ENCODE measurements at places on chromosomes 1 and 21.

DNA sequence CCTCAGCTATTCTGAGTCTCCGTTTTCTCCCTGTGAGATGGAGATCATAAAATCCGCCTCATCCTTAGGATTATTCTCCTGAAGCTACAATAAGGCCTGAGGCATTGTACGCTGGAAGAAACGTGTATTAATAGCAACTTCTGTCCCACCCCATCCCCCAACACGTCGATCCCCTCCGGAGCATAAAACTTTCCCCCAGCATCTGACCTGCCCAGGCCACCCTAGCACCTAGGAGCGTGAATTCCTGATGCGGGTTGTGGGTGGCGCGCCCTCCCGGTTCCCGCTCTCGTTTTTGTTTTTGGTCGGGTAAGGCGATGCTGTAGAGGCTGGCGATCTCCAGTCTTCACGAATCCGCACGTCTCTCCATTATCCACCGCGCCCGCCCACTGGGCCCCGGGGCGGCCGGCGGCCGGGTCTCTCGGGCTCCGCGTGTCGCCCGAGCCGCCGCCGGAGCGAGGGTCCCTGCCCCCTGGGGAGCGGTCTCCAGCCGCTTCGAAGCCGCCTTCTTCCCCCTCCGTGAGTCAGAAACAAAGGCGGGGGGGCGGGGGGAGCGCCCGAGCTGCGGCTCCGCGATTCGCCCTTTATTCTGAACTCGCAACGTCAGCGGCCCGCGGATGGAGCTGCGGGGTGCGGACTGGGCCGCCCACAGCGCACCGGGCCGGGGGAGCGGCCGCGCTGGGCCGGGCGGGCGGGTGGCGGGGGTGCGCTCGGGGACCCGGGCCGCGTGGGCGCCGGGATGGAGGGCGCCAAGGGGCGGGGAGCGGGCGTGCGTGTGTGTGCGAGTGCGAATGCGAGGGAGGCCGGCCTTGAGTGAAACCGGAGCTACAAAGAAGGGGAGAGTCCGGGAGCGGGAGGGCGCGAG lies at the start of gene PLEKHO1:
PLEKHO1 (plus strand) TSS at position 646 of the 862 bp plus-strand sequence. CDS start 342 bp downstream, outside the sequence.
- DNase-seq = peak; percentile 86

- DNase-seq = no peak
Measured at GRCh38 chr1:58457023-58457635, 89.4 kb downstream of the OMA1 start.

DNA sequence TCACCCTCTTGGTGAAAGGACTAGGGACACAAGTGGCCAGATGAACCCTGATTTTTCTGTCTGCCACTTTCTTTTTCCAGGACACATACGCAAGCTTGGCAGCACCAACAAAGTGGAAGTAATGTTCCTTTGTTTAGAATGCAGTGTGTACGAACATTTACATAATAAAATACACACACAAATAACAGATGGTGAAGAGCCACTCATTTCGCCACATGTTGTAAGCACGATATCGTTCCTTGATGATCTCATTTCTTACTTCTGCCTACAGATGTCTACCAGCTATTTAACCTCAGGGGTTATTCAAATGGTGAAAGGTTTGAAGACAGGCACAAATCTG lies 670.2 kb upstream of the CXADR start:
- DNase-seq = no peak

DNA sequence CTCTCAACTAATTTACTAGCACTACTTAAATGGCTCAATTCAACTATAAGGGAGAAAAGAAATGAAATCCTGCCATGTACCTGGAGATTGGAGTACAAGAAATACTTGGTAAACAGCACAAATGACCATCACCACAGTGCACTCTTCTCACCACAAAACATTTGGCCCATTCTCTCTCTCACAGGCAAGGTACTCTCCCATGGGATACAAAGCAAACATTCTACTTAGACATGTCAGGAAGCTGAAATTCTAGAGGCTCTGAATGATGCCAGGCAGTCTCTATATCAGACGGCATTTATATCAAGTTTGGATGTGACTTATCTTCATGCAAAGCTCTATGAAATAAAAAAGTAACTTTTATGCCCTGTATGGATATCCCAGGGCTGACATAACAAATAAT lies 72.5 kb downstream of the DPT start:
- no peak for DNase-seq

- no peak for DNase-seq
Measured at GRCh38 chr1:227709451-227709850, 25.7 kb downstream of the JMJD4 start.

- DNase-seq = no peak
Measured at GRCh38 chr1:58392083-58392482, 154.4 kb downstream of the OMA1 start.

DNA sequence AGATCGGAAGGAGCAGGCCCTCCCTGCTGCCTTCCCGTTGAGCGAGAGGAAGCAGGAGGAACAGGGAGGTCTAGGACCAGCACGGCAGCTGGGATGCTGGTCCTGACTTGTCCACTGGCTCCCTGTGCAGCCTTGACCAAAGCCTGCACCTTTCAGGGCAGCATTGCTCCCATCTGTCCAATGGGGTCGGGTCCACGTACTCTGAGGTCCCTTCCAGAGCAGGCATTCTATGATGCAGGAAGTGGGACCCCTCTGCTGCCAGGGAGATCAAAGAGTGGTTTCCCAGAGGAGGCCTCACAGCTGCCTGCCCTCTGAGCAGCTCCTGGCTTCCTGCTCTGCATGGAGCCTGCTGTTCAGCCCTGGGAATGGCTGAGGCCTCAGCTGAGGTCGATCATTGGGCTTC lies 21.7 kb upstream of the ZNF362 start:
- DNase-seq = peak; percentile 19

DNA sequence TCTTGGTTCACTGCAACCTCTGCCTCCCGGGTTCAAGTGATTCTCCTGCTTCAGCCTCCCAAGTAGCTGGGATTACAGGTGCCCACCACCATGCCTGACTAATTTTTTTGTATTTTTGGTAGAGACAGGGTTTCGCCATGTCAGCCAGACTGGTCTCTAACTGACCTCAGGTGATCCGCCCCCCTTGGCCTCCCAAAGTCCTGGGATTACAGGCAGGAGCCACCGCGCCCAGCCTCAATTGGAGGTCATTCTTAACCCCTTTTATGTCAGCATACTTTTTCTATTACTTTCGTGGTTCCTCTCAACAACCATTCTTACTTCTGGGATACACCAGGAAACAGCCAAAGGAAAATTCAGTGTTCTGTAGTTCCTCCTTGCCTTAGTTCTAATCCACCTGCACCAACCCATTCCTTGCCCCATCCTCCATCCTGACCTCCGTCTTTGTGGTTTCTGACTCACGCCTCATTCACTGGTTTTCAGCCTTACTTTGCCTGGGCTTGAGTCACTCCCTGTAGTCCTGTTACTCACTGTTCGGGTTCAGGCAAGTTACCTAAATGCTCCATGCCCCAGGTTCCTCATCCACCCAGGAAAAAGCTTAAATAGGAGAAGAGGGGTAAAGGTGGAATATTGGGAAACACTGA lies 12.9 kb upstream of the BCL10 start:
- no peak for DNase-seq

GRCh38 chr21:45458281-45459170 lies 53.6 kb downstream of the COL18A1 start:
- DNase-seq = no peak

- DNase-seq = no peak
Measured at GRCh38 chr1:55604749-55605148, 389.6 kb upstream of the USP24 start.

GRCh38 chr1:245604979-245605378 lies 450.2 kb downstream of the KIF26B start:
- DNase-seq = no peak

GRCh38 chr1:160204526-160205241 lies 500 bp upstream of the PEA15 start:
- no peak for DNase-seq

- DNase-seq = no peak
Measured at GRCh38 chr1:207072233-207072632, 16.4 kb upstream of the C4BPB start.

GRCh38 chr1:248918131-248918530 lies 12.1 kb downstream of the PGBD2 start:
- DNase-seq = no peak

- DNase-seq = no peak
Measured at GRCh38 chr1:237863234-237863633, 27.5 kb downstream of the ZP4 start.

GRCh38 chr1:25902462-25902861 lies 3.8 kb downstream of the STMN1 start:
- DNase-seq = no peak

- DNase-seq = peak; percentile 64
Measured at GRCh38 chr1:162676750-162677149, 44.5 kb downstream of the DDR2 start.

GRCh38 chr1:18922848-18923755 lies 20.7 kb upstream of the ALDH4A1 start:
- no peak for DNase-seq

DNA sequence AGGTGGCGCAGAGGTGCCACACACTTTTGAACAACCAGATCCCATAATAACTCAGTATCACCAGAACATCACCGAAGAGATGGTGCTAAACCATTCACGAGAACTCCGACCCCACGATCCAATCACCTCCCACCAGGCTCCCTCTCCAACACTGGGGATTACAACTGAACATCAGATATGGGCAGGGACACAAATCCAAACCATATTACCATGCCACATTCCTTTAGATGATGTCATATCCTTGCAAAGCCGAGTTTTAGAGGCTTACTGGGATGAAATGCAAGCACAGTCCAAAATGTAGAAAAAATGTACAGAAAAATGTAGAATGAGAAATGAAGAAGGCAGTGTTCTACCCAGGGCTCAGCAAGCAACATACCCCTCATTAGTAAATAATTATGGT lies 64.7 kb downstream of the SGIP1 start:
- DNase-seq = peak; percentile 21

DNA sequence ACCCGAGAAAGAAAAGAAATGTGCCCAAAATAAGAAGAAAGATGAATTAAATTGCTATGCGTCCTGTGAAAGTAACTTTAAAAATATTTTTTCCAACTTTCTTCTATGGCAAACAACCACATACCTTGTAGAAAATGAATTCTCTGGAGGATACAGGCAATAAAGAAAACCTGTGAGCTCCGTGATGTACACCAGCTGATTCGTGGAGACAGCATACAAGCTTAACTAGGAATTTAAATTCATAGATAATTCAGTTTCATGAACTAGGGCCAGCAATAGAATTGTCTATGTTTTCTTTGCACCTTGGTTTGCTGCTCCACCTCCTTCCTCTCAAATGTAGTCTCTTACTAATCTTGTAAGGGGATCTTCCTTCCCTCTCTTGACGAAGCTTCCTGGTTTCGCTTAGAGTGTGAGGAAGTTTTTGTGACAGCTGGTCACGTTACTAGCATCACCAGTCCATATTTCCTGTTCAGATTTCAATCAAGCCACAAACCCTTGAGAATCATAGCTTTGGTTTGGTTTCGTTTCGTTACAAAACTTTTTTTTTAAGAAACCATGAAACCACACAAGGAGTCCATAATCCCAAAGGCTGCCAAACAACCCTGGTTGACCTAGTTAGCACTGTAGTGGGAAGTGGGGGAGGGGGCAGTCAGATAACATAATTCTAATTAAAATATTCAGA lies 35.8 kb downstream of the GREM2 start:
- no peak for DNase-seq

DNA sequence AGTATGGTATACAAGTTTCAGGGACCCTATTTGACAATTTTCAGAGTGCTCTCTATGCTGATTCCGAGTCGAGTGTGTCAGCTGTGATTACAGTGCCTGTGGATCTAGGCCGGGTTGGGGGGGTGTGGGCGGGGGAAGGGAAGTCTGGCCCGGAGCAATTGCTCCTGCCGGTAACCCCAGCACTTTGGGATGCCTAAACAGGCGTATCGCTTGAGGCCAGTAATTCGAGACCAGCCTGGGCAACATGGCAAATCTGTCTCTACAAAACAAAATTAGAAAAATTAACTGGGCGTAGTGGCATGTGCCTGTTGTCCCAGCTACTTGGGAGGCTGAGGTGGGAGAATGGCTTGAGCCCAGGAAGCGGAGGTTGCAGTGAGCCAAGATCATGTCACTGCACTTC lies 1.6 kb upstream of the IL10RB start:
- DNase-seq = no peak

- no peak for DNase-seq
Measured at GRCh38 chr1:238658763-238659162, 727.6 kb upstream of the CHRM3 start.

GRCh38 chr1:154931940-154932487 lies 4.5 kb downstream of the PMVK start:
- DNase-seq = no peak

GRCh38 chr21:15774590-15774989 lies 44.8 kb downstream of the USP25 start:
- DNase-seq = no peak

DNA sequence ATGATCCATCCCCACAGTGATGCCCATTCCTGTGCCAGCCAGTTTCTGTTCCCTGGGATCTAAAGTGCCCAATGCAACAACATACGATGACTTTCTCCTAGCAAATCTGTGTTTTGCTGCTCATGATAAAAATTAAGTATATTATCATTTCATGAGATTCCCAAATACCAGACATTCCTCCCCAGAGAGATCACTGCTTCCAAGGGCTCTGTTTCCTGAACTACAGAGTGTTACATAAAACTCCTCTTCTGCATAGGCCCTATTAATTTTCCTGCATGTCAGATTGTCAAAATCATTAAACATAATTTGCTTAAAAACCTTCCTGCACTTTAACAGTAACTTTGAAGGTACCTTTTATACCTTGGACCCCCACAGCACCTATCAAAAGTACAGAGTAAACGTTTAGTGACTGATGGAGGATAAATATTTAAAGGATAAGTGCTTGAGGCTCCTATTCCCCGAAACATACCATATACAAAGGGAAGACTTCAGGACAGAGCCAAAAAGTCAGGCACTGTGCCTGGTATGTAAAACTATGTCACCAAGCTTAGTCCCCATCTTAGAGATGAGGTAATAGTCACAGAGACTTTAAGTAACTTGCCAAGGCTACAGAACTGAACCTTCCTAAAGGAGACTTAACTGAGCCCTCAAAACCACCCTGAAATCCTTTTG lies 50.2 kb downstream of the SLC25A24 start:
- DNase-seq = no peak

- DNase-seq = peak; percentile 57
Measured at GRCh38 chr1:152111515-152111968, 3.7 kb downstream of the TCHH start.

DNA sequence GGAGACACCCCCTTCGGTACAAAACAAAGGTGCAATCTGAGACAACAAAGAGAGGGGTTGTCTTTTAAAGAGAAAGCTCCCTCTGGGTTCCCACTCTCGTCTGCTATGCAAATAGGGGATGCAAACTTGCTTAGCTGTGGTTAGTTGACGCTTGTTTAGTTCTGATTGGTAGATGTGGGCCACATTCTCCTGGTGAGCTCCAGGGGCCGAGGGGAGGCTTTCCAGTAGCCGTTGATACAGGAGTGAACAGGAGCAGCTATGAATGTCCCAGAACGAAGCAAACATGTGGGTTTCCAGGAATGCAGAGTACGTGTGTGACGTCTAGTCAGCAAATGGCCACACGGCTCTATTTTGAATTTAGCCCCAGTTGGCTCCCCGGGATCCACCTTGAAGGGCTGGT lies 14.7 kb downstream of the TFF2 start:
- no peak for DNase-seq

DNA sequence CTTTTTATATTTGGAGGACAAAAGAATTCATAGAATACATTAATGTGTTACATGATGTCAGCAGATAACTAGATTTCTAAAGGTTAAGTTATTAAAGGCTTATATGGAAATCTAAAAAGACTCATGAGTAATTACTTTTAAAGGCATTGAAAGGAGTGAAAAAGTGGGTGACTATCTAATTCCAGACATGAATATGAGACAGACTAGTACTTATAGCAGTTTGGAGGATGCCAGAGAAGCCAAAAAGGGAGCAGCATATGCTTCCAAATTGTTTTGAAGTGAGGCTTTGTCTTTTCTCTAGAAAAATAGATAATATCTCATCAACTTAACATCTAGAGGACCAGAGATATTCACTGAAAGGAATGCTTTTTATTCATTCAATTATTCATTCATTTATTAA lies 275.5 kb upstream of the CACYBP start:
- no peak for DNase-seq

Data from lung microvascular endothelial cell (primary cell).